Non-pigmented ciliary epithelial cell (primary cell): ENCODE measurements at places on chromosomes 13 and 19.

DNA sequence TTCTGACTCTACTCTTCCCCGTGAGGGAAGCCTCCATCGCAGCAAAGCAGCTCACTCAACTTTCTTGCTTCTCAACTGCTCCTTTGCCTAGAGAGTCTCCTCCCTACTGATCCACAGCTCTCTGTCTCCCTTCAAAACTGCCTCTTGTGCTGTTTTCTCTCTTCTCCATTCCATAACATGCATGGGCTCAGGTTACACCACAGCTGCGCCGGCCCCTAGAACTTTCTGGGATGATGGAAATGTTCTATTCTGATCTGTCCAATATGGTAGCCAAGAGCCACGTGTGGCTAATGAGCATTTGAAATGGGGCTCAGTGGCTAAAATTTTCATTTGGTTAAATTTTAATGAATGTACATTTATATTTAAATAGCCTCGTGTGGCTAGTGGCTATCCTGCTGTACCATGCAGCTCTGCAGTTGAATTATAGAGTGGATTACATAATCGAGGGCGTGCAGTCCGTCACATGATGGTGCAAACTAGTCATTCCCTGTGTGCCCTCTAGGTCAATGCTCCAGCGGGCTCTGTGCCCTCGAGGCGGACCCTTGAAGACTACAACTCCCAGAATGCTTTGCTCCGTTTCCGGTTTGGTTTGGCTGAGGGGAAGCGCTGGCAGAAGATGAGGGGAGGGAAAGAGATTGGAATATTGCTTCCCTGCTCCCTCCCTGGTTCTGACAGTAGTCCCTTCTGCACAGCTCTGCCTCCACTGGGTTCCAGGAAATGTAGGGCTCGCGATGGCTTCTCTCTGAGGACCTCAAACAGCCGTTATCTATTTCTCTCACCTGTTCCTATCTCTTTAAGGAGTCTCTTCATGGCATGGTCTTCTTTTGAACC lies 109.8 kb downstream of the CACNA1A start:
- DNase-seq = no peak

GRCh38 chr13:24630851-24631620 lies 49.2 kb upstream of the ATP12A start:
- peak; percentile 52 for DNase-seq

DNA sequence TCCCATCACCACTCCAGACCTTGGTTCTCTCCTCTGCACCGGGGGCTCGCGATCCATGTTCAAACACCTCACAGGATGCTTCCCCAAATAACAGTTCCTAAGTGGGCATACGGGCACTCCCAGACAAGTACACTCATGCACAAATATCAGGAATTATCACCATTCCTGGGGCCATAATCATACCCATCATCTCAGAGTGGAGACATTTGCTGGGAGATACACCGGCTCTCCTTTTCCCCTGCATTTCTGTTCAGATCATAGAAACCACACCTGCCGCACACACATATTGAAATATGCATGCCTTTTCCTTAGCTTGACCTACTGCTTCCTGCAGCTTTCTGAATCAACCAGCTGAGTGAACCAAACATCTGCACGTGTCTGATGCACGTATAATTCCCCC lies 33.9 kb upstream of the MBNL2 start:
- no peak for DNase-seq

DNA sequence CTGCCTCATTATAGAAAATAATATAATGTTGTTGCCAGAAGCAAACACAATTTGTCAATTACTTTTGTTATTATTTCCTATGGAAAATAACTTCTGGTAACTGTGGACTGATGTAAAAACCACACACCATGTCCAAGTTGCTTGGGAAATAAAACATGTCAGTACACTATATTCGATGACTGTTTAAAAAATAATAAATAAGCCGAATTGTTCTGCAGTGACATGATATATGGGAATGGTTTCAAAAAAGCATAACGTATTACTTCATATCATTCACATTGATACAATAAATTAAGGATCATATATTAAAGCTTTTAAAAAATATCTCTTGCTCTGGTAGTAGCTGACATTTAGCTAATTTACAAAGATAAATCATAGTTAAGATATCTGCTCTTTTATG lies 2062.1 kb downstream of the PCDH9 start:
- DNase-seq = no peak

DNA sequence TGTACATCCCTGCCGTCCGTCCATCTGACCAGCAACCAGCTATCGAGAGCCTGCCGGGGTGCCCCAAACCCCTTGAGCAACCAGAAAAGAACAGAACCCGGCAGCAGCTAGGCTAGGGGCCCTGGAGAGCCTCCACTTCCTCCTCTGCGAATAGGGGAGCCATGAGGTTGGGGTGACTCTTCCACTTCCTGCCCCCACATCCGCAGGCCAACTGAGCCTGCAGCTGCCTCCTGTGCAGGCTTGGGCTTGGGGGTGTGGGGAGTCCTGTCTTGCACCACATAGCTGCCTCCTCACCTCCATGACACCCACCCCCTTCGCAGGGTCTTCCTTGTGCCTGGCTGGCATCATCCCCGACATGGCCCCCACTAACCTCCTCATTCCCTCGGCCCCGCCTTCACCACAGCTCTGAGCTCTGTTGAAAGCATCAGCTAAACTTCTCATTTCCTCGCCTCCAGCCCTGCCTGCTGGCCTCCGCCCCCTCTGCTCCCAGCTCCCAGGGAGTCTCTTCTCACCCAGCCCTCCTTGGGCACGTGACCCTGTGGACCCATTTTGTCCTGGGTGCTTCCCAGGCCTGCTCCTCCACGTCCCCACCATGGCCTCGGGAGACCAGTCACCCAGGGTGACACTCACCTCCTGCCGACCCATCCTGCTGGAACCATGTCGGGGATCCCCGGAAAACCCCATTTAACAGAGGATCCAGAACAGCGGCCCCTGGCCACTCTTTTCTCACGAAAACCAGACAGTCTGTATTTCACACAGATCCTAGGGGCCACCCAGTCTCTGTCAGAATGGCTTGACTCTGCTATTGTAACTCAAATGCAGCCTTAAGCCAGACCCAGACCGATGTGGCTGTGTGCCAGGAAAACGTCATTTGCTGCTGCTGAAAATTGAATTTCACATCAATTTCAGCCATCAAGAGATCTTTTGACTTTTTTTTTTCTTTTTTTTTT lies 50.4 kb downstream of the MYO9B start:
- DNase-seq = no peak

DNA sequence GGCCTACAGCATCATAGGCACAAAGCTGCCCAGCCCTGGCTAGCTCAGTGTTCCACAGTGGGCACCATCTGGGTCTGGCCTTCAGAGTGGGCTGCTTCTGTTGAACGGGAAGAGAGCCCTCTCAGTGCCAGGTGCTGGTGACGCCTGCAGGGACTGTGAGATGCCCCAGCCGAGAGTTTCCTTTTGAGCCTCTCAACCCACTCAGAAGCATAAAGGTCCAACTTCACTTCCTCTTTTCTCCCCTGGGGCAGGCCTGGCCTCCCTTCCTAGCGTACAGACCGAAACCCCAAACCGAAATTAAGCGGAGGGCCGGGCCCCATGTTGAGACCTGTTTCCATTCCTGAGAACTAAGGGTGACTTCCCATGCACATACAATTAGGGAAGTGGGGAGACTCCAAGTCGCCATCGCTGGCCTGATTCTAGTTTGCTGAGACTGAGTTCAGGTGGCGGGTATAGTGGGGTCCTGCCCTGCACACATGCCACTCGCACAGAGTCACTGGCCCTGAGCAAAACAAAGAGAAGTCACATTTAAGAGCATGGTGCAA lies 6.9 kb downstream of the RAB8A start:
- no peak for DNase-seq

DNA sequence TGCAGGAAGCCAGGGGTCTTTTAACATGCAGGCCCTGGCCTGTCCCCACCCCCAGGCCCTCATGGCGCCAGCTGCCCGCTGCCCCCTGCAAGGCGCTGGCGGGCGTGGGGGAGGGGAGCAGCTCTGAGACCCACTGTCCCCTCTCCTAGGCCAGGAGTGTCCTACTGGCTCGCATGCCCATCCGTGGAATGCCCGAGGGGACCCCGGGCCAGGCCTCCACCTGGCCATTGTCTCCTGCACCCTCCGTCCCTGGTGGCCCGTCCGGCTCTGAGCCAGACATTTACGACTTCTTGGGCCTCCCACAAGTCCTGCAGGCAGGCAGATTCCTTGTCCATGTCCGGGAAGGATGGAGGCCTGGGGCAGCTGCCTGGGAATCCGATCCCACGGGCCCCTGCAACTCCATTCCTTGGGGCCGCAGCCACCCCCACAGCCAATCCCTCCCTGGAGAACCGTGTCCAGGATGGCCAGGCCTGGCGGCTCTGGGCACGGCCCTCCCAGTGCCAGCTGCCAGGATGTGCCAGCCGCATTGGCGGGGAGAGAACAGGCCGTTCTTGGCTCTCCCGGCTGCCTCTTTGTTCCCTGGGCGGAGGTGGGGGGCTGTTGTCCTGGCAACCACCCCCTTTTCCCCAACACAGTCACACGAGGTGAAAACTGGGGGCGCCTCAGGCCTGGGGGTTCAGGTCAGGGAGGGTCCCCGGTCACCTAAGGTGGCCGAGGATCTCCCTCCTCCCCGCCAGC lies 10.5 kb upstream of the PLIN3 start:
- DNase-seq = no peak

- DNase-seq = no peak
These were observed 756.5 kb downstream of the SLITRK1 start for GRCh38 chr13:83125791-83126190.

GRCh38 chr19:32767951-32768679 lies 48.5 kb downstream of the TDRD12 start:
- no peak for DNase-seq

- DNase-seq = no peak
These were observed 63.8 kb downstream of the VWA8 start for GRCh38 chr13:41897126-41897525.
